ENCODE measurements at places on chromosomes 5 and 9.

GRCh38 chr9:12643686-12644085 is 49.5 kb upstream of the TYRP1 start:
- DNase-seq = no peak

DNA sequence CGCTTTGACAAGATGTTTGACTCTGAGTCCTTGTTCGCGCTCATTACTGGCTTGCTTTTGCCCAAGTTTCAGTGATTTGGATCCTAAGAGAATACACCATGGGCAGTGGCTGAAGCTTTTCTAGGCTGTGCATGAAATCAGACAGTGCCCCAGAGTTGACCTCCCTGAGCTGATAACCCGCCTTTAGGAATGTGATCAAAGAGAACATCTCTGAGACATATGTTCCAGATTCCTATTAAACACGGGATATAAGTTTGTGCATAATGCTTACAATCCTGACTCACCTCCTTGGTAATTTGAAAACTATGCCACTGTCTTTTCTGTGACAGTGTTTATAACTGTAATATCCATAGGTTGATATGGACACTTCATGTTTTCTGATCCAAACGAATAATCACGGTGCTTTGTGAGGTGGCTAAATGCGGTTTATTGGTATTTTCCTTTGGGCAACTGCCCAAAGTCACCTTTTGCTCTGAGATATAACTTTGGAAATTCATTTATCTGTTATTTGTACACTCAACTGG is 732.9 kb downstream of the MTRR start:
- DNase-seq = no peak

- no peak for DNase-seq
These were observed 15.8 kb downstream of the ZFAND5 start for GRCh38 chr9:72349240-72349639.

DNA sequence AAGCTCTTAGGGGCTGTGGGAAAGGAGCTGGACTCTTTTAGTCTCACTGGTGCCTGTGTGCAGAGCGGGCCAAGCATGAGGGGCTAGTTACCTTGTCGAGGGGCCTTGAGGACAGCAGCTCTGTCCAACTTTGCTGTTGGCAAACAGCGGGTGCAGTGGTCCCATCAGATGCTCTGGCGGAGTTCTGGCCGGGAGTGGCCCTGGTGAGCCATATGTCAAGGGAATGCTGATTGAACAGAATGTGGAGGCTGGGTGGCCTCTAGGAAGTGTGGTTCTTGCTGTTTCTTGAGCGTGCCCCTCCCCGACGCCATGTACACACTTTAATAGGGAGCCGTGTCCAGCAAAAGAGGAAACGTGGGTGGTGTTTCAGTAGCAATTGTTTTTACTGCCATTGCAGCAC is 3.6 kb upstream of the ADAMTS2 start:
- no peak for DNase-seq

DNA sequence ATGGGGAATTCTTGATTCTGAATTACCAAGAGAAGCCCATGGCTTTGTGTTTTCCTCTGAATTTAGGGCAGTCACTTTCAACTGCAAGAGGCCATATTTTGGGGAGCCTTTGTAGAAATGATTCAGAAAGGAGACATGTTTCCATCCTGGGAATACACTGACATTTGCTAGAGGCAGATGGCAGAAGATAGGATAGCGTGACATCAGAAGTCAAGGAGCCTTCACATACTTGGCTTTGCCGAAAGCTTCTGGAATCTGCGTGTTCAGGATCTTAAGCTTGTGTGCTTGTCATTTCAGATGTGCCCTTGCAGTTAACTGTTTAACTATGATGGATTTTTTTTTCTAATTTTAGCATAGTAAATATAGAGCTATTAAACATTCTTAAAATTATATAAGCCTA is 296.2 kb downstream of the ARHGEF28 start:
- DNase-seq = no peak

DNA sequence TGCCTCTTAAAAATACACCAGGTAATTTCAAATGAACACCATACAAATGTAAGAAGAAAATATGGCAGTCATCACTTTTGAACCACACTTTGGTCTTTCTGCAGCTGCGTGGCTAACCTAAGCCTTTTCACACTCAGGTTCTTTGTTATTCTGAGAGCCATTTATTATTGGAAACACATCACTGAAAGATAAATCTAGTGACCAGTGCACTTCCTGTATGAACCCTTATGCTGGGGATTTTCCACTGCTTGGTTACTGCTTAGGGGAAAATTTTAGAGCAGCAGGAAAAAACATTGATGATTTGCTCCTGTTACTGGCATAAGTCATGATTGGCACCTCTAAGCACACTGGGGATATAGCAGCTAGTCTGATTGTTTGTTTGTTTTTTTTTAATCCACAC is 58.6 kb upstream of the RANBP3L start:
- DNase-seq = no peak

DNA sequence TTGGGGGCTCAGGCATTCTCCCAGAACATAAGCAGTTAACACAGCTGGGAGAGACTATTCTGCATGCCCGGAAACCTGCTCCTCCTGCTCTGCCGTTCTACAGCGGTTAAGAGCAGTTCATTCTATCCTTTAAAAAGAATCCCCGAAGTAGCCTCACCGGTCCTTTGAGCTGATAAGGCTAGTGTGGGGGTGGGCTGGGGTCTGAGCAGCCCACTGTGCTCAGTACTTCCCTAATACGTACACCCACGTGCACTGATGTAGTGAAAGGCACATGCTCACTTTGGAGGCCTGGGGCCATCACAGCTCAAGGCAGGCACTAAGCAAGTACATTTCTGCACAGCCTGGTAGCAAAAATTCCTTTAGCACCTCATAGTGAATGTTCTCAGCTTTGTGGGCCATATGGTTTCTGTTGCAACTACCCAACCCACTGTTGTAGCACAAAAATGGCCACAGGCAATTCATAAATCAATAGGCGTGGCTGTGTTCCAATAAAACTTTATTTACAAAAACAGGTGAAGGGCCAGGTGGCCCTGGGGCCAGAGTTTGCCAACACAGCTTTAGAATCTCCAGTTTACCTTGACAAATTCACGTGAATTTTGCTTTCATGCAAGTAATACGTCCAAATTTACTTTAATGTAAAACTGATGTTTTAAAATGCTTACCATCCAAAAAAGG is 136.4 kb downstream of the ZNF354C start:
- DNase-seq = no peak

DNA sequence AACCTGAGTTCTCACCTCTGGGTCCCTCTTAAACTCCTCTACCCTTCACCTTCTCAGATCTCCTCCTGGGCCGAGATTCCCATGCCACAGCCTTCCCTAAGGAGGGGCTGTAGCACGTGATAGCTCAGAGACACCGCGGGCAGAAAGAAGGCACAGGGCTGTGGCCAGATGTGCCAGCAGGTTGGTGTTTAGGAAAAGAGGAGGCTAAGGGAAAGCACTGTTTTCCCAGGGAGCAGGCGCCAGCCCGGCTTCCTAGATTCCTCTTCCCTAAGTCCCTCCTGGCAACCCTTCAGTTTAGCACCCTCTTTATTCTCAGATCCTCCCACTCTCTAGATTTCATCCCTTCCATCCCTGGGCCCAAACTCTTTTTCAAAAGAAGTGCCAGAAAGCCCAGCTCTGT is 59.4 kb upstream of the CCNG1 start:
- no peak for DNase-seq

DNA sequence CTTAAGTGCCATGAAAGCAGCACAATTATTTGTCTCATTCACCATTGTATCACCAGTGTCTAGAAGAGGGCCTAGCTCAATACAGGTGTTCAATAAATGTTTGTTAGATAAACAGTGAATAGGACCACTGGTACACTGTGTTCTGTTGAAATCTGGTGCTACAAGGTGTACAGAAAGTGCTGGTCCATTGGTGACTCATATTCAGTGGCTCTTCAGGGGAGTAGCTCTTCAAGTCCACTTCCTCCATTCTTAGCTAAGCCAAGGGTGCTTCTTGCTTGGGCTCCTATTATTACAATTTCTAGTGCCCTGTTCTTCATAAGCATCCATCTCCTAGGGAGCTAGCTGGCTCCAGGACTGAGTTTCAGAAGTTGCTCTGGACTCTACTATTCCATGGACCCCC is 6.4 kb upstream of the FCHO2 start:
- no peak for DNase-seq

- no peak for DNase-seq
These were observed 1223.3 kb downstream of the MAT2B start for GRCh38 chr5:164728733-164729132.

- no peak for DNase-seq
These were observed 5.0 kb downstream of the IL7R start for GRCh38 chr5:35861718-35862117.

GRCh38 chr5:143646961-143647360 is 165.0 kb upstream of the HMHB1 start:
- DNase-seq = no peak

- no peak for DNase-seq
These were observed 457.9 kb downstream of the ENC1 start for GRCh38 chr5:74182603-74183002.

DNA sequence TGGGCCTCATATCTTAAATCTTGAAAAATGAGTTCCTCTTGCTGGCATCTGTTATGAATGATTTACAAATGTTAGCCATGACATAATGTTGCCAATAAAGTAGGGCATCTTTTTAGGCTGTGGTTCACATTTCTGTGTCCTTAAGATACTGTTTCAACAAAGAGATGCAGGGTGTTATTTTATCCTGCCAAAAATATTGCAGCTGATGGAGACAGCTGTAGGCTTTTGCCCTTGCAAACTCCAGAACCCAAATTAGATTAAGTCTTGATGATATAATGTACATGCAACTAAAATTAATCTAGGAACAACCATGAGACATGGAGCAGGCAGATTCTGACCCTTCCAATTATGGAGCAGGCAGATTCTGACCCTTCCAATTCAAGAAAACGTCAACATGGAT is 228.2 kb upstream of the GRIN3A start:
- no peak for DNase-seq

DNA sequence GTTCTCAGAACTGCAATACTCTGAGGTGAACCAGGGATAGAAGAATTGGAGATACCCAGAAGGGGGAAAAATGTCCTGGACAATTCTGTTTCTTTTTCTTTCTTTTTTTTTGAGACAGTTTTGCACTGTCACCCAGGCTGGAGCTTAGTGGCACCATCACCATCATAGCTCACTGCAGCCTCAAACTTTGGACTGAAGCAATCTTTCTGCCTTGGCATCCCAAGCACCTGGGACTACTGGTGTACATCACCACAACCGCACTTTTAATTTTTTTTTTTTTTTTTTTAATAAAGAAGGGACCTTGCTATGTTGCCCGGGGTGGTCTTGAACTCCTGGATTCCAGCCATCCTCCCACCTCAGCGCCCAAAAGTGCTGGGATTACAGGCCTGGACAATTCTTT is 1.9 kb downstream of the EMB start:
- DNase-seq = no peak
